Heart left ventricle (tissue), 16 donors: ENCODE measurements at places on chromosomes 6 and 20. TPM values are rescaled to one million over a fixed set of nuclear protein-coding genes. Genes with fewer than 3 reads are reported as not detected.

The CST7 gene
- polyA plus RNA-seq, result 1.4 TPM

The ENTPD6 gene
- polyA plus RNA-seq, result 200 TPM

The SLC24A3 gene
- polyA plus RNA-seq, result 0.34 TPM

The CCN2 gene
- polyA plus RNA-seq, result 7.8 TPM

The HLA-DRA gene
- polyA plus RNA-seq, result 65.7 TPM

The SLC22A7 gene
- not detected for polyA plus RNA-seq

The OTOR gene
- not detected for polyA plus RNA-seq

The NRN1 gene
- 10.5 TPM for polyA plus RNA-seq

DNA sequence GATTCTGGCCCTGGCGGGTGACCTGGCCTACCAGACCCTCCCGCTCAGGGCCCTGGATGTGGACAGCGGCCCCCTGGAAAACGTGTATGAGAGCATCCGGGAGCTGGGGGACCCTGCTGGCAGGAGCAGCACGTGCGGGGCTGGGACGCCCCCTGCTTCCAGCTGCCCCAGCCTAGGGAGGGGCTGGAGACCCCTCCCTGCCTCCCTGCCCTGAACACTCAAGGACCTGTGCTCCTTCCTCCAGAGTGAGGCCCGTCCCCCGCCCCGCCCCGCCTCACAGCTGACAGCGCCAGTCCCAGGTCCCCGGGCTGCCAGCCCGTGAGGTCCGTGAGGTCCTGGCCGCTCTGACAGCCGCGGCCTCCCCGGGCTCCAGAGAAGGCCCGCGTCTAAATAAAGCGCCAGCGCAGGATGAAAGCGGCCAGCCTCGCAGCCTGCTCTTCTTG lies 868 bp upstream of the SLC2A4RG start:
- peak; percentile 76 for DNase-seq

DNA sequence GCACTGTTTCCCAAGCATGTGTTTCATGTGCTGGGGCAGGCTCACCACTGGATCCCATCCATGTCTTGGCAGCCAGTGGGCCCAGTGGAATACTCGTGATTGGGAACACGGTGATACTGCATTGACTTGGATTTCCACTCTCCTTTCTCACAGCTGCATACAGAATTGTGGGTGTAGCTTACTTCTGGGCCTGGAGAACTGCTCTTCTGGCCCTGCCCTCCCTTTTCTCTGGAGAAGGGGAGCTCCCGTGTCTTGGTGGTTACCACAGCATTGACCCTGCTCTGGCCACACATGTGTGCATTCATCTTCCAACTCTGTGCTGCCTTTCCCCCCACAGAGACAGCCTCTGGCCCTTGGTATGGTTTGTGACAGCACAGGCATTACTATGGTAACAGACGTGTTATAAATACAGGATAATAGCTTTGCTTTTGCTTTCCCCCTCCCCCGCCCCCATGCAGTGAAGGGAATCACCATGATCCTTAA lies 21.6 kb downstream of the SOBP start:
- DNase-seq, result peak; percentile 63

GRCh38 chr6:52074716-52075115 lies 12.7 kb downstream of the PKHD1 start:
- no peak for DNase-seq

DNA sequence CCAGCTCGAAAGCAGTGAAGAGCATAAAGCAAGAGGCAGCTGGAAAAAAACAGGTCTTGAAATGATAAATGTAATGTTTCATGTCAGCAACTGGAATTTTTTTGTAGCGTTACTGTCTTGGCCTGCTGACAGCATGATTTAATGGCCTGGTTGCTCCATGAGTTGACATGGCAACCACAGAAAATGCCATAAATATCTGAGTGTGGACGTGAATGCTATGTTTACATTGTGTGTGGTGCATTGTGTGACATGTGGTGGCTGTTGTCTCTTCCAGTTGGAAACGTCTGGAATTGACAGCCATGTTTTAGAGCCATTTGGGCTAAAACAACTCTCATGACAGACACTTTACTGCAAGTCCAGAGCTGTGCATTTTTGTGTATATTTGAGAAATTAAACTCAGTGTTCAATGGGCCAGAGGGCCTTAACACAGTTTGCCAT lies 170.0 kb downstream of the FOXA2 start:
- DNase-seq, result no peak

DNA sequence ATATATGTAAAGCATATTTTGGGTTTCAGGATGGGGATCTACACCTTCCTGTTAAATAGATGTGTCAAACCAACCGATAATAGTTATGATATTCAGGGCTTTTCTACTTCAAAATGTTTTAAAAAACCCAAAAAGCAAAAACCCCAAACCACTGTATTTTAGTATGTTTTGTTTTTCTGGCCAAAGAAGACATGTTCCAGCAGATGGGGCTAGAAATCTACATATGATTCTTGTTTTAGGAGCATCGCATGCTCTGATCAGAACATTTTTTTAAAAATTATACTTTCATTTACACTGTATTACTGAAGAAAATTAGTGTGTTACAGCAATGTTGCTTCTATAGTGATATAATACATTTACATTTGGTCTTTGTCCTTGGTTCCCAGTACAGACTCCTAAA lies 11.0 kb downstream of the RMND1 start:
- DNase-seq, result no peak

DNA sequence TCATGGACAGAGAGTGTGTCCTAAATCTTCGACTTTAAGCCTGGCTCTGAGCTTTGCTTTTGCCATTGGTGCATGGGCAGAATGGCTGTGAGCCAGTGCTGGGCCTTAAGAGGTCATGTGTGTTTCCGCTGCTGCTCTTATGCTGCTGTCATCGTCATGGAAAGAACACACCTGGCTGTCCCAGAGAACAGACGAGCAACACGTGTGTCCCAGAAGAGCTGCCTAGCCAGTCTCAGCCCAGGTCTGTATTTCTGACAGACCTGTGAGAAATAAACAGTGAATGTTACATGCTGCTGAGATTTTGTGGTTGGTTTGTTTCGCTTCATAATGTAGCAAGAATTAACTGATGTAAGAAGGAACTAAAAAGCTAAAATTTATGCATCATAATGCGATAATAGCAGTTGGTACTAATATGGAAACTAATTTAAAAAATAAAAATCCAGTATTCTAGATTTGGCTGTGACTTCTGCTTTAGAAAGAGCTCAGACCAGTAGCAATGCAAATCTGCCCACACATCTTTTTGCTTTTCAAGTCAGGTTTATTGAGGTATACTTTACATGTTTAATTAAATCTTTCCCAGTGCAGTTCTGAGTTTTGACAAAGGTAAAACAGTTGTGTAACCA lies 11.5 kb upstream of the SCP2D1 start:
- DNase-seq, result no peak

DNA sequence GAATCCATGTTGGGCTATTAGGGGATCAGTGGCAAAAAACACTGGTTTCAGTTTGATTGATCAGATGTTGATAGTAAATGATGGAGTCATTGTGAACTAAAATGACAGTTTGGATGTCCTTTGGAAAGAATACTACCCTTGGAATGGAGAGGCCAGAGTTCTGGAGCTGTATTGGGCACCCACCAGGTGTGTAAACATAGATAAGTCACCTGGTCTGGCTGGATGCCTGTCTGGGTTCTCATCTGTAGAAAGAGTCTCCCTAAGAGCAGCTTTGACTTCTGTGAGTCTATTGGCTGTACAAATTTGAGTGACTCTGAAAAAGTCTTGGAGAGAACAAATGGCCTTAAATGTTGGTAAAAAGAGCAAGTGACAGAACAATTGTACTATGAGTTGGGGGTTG lies 115.0 kb downstream of the SCP2D1 start:
- DNase-seq, result no peak

GRCh38 chr6:146864885-146865284 lies 266.1 kb downstream of the ADGB start:
- no peak for DNase-seq

GRCh38 chr6:16316741-16317251 lies 78.4 kb downstream of the GMPR start:
- no peak for DNase-seq

DNA sequence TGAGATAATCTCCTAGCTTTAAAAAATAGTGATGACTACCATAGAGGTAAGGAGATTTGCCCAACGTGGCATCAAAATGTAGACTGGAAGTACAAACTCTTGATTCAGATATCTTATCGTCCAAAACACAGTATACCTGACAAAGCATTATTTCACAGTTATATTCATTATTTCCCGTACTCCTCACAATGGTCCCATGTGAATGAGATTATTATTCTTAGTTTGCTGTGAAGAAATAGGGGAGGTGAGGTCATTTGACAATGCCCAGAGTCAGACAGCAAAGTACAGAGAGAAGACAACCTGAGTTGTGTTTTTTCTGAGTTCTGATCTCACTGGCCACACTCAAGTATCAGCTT lies 1.2 kb upstream of the TFB1M start:
- DNase-seq, result no peak

GRCh38 chr6:19444481-19444880 lies 392.7 kb upstream of the ID4 start:
- DNase-seq, result no peak

GRCh38 chr6:161111261-161111660 lies 119.7 kb downstream of the MAP3K4 start:
- no peak for DNase-seq

DNA sequence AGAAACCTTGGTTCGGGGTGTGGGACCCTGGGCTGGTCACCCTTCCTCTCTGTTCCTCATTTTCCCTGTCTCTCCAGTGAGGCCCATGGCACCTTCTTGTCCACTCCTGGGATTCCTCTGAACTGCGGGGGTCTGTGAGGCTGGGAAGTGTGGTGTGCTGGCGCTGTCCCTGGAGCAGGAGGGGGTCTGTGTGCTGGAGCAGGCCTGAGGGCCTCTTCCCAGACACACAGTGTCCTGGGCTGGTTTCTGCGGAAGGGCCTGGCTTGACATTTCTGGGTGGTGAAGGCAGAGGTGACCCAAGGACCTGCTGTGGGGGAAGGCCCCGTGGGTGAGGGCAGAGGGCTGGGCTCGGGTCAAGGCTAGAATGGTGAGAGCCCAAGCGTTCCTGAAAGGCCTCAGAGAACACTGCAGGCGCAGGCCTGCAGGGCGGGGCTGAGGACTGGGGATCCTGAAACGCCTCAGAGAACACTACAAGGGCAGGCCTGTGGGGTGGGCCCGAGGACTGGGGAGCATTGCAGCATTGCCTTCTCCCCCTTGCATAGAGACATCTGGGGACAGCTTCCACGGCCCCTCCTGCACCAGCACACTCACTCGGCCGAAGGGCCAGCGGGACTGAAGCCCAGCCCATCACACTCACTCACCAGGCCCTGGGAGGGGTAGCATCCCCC lies 10.6 kb upstream of the BAK1 start:
- no peak for DNase-seq

GRCh38 chr20:34880215-34880850 lies 3.9 kb downstream of the ACSS2 start:
- DNase-seq, result no peak

DNA sequence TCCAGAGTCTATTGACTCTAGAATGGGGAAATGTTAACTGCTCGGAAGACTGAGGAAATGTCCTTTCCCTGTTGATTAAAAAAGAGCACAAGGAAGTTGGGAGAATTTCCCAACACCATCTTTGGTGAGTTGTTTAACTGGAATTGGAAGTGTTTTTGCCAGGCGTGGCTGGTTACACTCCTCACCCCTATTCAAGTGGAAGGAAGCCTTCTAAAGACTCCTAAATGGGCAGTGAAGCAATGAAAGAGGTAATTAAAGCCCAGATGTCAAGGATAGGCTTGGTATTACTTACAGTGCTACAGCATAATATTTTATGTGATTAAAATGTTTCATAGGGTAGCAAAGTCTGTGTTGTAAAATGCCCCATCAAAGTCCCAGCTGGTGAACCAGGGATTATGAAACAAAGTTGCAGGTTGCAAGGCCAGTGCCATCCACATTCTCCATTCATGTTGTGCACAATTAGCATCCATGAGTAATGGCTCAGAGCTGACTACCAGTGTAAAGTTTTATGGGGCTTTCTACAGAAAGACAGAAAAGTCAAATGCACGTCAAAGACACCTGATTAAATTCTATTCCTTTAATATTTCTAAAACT lies 52.6 kb downstream of the BTBD3 start:
- DNase-seq, result no peak

- DNase-seq, result no peak
These were observed 144.2 kb downstream of the JARID2 start for GRCh38 chr6:15389765-15390723.

DNA sequence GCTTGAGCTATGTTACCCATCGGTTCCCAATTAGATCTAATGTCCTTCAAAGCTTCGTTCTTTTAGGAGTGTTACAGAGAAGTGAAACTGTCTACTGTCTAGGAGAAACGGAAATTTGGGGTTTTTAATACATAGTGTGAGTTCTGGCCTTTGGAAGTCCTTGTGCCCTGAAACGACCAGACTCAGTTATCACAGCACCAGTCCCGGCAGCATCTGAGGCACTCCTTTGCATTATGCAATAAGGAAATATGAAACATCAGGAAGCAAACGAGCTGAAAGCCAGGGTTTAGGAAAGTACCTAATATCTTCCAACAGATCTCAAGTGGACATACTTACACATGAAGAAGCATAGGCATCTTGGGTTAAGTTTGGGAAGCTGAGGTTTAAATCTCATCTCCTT lies 61.8 kb upstream of the ADGRF1 start:
- DNase-seq, result no peak

- DNase-seq, result no peak
These were observed 341.7 kb downstream of the PREX1 start for GRCh38 chr20:48486065-48486464.

DNA sequence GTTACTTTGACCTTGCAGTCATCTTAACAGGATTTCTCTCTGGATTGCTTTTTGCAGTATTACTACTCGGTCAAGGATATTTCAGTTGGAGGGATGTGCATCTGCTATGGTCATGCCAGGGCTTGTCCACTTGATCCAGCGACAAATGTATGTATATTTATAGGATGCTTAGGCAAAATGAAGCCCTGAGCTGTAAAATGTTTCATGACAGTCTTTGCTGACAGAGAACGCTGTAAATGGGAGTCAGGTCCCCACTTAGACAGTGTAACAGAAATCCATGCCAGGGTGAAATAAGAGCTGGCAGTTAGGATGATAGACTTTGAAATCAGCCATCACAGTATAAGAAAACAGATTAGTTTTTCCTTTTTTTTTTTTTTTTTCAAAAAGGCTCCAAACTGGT lies 264.0 kb downstream of the LAMA2 start:
- DNase-seq, result no peak

GRCh38 chr6:79302341-79302740 lies 67.9 kb upstream of the HMGN3 start:
- no peak for DNase-seq

- DNase-seq, result no peak
These were observed 14.0 kb downstream of the DEFB110 start for GRCh38 chr6:50007819-50008218.

- DNase-seq, result no peak
These were observed 56.0 kb upstream of the SLC22A16 start for GRCh38 chr6:110532431-110532830.

DNA sequence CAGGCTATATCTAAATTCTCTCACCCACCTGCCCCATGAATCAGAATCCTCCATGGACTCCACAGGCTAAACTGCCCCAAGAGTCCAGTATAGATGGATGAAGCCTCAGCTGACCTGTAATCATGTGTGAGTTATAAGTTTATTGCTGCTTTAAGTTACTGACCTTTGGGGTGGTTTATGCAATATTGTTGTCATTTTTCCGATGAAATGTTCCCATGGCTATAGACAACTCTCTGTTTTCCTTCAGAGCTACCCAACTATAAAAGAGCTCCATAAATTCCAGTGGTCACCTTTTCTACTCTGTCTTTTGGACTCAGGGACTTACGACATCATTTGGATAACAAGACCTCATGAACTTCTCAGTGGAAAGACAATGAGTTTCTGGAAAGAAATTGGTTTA lies 212.1 kb downstream of the BMP2 start:
- no peak for DNase-seq
